ENCODE measurements at places on chromosomes 6 and 20. TPM values are rescaled to one million over a fixed set of nuclear protein-coding genes. Genes with fewer than 3 reads are reported as not detected.

Gene APOBEC2
- not detected for total RNA-seq

GRCh38 chr6:108959972-108960582 lies 111.9 kb downstream of the ARMC2 start:
- no peaks in the 10 kb centered on the region for H3K36me3 ChIP-seq
- no peaks in the 10 kb centered on the region for H3K27me3 ChIP-seq
- no peak overlapping the region for H3K27ac ChIP-seq
- H3K4me1 ChIP-seq = no peaks in the 10 kb centered on the region

DNA sequence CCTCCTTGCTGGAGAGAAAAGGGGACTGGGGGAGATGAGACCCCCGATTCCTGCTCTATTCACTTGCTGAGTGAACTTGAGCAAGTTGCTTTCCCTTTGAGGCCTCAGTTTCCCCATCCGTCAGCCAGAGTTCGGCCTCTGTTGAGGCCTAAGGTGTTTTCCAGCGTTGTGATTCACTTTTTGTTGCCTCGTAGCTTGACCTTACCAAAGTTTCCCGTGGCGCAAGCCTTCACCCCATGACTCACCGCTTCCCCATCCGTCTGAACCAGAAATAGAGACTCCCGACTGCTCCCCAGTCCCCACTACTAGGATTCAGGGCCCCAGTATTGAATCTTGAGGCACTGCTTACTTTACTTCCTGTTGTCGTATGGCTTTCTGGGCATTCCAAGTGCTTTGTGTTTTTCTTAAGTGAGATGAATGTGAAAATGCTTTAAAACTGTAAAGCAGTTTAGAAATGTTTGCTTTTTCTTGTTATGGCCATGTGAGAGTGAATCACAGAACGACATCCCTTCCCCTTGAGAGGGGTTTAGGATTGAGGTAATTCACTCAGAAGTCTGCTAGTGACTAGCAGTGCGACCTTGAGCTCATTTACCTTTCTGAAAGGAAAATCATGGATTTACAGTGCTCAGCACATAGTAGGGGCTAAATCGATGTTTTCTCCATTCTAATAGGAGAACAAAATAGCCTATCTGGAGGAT lies 1.2 kb downstream of the CHMP4B start:
- peaks cover 27% of the 10 kb centered on the region for H3K36me3 ChIP-seq
- peaks cover 42% of the 10 kb centered on the region for H3K4me1 ChIP-seq
- H3K4me3 ChIP-seq = peak overlapping the region; percentile 84
- H3K27ac ChIP-seq = peak overlapping the region; percentile 94
- peak; percentile 84 for DNase-seq

Gene MOG
- total RNA-seq = not detected
